ENCODE measurements at places on chromosomes 7 and 10.

GRCh38 chr7:109449760-109450159 lies 880.1 kb downstream of the DNAJB9 start:
- no peak for DNase-seq

GRCh38 chr7:48108959-48109847 lies 20.1 kb downstream of the UPP1 start:
- DNase-seq, result no peak

DNA sequence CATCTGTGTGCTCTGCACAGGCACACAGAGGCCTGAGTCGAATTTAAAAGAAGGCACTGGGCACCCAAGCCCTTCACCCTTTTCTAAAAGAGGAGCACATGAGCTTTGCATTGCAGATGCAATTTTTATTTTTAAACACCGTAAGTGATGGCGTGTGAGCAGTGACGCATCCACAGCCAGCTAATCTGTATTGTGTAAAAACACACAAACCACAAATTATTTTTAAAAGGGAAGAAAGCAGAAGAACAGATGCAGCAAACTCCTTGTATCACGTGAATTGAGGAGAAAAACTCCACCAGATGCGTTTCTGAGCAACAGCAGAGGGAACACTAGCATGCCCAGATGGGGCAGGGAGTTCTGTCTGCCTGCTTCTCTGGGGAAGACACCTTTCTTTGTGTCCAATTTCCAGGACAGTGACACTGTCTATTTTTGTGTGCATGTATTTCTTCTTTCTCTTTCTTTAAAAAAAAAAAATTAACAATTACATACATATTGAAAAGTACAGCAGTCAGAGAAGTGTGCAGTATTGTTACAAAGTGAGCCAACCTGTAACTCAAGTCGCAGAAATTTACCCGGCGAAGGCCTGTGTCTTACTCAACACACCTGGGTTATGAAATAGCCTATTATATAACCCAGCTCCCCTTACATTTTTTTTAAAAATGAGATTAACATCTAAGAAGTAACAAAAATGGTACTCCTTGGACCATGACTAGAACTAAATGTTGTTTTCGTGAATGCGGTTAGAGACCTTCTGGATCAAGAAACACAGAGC lies 39.2 kb downstream of the EEPD1 start:
- no peak for DNase-seq

- DNase-seq, result no peak
These were observed 45.2 kb downstream of the INPP5A start for GRCh38 chr10:132582771-132583170.

DNA sequence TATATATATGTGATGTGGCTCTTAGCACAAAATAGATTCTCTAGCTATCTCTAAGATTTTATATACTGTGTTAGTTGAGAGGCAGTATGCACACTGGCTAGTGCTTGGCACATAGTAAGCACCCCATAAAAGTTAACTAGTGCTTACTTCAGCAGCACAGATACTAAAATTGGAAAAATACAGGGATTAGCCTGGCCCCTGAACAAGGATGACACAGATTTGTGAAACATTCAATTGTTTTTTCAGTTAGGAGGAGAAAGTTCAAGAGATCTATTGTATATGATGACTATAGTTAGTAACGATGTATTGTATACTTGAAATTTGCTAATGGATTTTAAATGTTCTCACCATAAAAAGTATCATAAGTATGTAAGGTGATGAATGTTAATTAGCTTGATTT lies 78.3 kb upstream of the LRRC17 start:
- DNase-seq, result no peak

- no peak for DNase-seq
These were observed 3.6 kb upstream of the HTR5A start for GRCh38 chr7:155066417-155066950.

DNA sequence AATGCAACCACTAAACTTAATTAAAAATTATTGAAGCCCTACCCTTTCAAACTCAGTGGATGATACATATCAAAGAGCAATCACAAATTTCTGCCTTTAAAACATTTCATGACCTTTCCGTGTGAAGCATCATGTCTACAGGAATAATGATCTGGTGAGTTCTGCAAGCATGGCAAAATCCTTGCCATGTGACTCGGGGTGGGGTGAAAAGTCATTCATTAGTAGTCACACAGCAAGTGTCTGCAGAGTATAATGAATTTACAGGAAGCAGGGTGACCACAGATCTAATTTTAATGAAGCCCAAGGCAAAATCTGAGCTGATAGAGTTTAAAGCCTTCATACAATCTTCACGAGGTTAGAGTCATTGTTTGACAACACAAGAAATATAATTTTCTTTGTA lies 351.9 kb downstream of the THSD7A start:
- DNase-seq, result no peak

GRCh38 chr10:49678827-49679479 lies 498 bp upstream of the C10orf53 start:
- DNase-seq, result no peak

DNA sequence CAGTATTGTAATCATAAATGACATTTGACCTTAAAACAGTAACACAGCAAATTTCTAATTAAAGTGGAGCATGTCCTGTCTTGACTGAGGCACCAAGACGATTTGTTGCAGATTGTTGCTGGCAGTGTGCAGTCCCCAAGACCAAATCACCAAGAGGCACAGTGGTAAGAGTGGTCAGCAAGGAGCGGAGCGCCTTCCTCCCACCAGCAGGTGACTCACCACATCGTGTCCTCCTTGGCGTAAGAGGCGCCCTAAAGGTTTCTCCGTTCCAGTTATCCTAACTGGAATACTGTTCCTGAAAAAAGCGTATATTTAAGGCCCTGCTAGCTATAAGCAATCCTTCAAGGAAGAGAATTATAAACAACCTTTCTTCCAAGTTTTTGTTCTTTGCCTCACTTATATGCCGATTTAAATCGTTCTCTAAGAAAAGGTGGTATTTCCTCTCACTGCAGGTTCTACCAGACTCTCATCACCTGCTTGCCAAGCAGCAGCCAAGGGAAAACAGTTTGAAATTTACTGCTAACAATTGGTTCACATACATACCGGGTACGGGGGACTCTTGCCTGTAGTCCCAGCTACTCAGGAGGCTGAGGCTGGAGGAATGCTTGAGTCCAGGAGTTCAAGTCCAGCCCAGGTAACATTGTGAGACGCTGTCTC lies 10.7 kb upstream of the REPIN1 start:
- no peak for DNase-seq

DNA sequence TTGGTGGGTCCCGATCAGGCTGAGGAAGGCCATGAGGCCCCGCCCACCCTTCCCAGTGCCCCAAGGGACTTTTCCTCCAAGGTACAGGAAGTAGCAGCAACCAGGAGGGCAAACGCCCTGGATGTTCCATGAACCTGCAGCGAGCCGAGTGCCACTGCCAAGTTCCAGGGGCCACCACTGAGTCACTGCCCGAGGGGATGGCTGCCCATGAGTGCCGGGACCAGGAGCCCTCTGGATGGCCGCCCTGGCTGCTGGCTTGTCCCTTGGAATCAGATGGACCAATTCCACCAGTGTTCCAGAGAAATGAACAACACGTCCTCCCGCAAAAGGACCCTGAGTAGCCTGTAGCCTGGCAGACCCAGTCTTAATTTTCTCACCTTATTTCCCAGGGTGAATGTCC lies 74.2 kb downstream of the ZRANB1 start:
- no peak for DNase-seq

DNA sequence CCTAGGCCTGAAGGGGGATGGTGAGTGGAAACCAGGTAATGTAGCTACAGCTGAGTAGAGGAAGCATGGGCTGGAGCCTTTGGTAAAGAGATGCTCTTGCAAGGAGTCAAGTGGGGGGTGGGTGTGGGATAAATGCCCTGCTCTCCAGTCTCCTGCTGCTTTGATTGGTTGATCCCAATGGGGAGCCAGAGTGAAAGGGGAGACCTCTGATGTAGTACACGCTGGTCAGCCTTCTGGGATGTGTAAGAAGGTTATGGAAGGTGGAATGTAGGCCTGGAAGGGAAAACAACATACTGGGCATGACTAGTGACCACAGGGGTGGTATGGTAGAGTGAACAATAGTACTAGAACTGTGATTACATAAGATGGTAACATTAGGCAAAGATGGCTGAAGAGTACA lies 44.3 kb downstream of the TET1 start:
- DNase-seq, result no peak

GRCh38 chr10:78775891-78776290 lies 292.9 kb upstream of the ZMIZ1 start:
- no peak for DNase-seq

DNA sequence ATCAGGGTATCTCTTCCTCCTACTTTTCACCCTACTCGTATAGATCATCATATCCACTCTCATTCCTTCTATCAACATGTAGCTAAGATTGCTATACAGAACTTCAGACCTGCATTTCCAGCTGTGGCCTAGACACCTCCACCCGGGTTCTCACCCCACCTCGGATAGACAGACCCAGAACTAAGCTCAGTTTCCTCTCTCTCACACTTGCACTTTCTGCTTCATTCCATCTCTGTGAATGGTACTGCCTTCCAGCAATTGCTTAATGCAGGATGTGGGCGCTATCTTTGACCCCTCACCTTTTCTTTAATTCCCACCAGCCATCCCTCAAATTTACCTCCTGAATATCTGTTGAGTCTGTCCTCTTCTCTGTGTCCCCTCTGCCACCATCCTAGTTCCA lies 35.7 kb downstream of the AGK start:
- no peak for DNase-seq

DNA sequence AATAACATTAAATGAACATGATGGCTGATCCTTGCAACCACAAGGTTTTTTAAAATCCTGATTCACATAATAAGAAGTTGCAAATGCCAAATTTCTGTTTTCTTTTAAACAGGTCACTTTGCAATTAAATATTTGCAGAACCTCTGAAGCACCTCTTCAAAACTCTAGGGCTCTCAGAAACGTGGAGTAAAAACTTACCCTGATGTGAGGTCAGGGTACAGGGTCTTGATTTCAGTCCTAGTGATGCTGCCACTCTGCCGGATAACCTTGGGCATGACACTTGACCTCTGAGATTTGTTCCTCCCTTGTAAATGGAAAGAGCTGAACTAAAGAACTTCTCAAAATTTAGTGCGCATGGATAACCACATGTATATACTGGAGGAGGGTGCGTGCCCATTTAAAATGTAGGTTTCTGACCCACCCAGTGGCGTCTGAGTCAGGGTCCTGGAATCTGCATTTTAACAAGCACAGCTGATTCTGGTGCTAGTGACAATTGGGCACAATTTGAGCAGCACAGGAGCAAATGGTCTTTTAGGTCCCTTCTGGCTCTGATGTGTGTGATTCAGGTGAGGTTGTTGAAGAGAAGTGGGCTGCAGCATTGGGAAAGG lies 35.5 kb upstream of the TNPO3 start:
- DNase-seq, result no peak

DNA sequence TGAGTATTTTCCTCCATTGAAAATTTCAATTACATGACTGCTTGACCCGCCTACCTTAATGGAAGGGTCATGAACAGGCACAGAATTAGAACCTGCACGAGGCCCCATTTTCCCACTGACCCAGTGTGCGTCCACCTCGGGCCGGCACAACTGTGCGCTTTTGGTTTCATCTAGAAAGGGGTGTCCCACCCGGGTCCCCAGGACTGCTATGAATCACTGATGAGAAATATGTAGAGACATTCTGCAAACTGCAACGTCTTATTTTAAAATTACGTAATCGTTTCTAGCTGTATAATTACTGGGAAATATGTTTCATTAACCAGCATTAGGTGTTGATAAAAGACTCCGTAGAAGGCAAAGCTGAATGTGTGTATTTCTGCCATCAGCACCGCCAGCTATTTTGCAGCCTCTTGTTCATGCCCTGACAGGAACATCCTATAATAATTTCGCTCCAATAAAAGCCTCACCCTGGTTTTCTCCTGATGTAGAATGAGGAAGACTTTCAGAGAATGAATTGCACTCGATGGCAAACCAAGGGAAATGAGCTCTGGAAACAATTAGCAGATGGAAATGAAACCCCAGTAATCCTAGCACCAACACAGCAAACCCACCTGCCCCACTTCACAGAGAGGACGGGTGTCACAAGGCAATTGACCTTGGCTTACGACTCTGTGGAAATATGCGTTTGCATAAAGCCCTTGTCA lies 562.1 kb downstream of the DNAJB6 start:
- no peak for DNase-seq

GRCh38 chr7:133115596-133115995 lies 33.7 kb upstream of the CHCHD3 start:
- DNase-seq, result no peak

GRCh38 chr10:91190388-91190870 lies 30.0 kb upstream of the PCGF5 start:
- no peak for DNase-seq

DNA sequence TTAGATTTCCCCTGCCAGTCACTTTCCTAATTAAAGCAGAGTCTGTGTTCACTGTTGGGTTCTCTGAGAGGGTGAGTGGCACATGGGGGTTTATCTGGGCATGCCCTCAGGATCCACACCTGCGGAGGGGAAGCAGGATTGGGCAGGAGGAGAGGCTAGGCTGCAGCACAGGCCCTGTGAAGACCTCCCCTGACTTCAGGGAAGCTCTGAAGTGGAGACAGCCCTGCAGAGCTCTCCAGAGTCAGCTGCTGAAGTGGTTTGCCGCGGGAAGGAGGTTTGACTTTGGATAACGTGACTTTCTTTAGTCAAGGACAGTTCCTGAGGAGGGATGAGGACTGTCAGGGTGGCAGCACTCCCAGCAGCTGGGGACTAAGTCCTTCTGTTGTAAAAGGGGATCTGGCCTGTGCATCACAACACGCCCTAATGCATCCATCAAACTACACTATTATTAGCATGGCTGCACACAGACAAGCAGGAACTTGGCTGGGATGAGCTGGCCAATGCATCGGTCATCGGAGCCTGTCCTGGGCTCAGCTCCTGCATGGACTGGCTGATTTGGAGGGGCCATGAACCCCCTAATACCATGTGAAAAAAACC lies 50.9 kb upstream of the LEP start:
- DNase-seq, result no peak

- no peak for DNase-seq
These were observed 39.8 kb downstream of the GFRA1 start for GRCh38 chr10:116233230-116233629.

DNA sequence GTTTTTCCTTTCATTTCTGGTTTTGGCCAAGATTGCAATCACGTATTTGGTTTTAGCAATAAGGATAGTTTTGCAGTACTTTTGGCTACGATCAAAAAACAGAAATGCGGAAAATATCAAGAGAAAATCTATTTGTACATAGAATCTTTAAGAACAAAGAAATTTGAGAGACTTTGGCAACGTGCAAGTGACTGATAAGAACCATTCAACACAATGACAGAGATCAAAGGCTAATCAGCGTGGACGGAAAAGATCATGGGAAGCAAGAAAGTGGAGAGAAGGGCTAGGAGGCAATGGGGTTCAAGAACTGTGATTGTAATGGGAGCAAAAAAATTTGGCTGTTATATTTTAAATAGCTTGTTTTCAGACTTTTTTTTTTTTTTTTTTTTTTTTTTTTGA lies 16.2 kb upstream of the LRRN3 start:
- no peak for DNase-seq
